ENCODE measurements at places on chromosomes 6 and 20.

DNA sequence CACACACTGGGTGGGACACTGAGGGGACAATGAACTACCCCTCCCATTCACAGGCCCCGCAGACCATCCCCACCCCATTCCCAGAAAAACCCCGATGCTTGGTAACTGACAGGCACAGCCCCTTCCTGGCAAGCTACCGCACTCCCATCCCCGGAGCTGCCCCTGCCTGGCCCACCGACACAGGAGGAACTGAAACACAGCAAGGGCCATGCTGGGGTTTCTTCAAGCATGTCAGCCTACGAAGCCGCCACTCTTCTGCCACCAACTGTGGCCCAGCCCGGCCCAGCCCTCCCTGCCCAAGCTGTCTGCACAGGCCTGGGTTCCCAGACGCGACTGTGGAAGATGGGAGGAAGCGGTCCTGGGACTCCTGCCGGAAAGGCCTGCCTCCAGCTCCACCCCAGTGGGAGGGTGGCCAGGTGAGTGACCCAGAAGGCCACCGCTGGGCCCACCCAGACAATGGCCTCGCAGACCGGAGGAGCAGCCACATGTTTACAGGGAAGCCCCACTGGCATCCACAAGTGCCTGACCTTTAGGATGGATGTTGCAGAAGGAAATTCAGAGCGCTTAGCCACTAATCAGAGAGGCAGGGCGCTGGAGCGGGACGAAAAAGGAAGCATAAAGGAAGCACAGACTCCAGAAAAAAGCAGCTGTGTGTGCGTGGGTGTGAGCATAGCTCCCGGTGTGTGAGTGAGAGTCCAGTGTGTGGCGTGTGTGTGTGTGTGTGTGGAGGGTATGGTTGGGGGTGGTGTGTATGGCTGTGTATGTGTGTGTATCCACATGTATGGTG is 91.6 kb downstream of the PRND start:
- DNase-seq, result no peak

GRCh38 chr20:53154540-53154939 is 182.4 kb downstream of the TSHZ2 start:
- no peak for DNase-seq

- DNase-seq, result no peak
Measured at GRCh38 chr20:44326391-44327159, 10.3 kb upstream of the R3HDML start.

- DNase-seq, result no peak
Measured at GRCh38 chr6:116888732-116889360, 11.8 kb downstream of the RFX6 start.

DNA sequence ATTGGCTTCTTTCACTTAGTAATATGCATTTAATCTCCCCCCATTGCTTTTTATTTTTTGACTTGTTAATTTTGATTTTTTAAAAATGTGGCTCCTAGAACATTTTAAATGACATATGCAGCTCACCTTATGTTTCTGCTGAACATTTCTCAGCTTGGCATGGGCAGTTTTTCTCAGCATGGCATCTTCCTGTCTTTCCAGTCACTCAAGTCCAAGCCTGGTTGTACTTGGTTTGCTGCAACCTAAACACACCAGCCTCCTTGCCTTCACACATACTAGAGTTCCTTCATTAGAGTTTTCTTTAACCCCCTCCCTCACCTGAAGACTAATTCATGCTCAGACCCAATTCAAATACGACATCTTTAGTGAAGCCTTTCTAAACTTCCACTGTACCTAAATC is 86.4 kb downstream of the ZHX3 start:
- no peak for DNase-seq

DNA sequence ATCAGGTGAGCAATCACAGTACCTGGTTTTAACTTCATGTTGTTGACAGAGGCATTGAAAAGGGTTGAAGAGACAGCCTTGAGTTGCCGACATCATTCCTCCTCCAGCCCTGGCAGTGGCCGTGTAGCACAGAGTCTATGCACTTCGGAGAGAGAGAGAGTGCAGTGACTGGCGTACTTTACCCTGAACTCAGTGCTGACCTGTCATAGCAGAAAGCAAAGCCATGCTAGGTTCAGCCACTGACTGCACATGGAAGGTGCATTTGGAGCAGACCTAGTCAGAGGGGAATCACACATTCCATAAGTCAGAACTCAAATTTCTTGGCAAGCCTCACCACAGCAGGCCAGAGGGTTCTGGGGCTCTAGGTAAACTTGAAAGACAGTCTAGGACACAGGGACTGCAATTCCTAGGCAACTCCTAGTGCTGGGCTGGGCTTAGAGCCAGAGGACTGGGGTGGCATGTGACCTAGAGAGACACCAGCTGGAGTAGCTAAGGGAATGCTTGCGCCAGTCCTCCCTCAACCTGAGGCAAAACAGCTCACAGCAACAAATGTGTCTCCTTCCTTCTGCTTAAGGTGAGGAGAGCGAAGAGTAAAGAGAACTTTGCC is 69.1 kb downstream of the ELOVL4 start:
- no peak for DNase-seq

GRCh38 chr20:20664795-20665589 is 47.5 kb downstream of the RALGAPA2 start:
- DNase-seq, result no peak

DNA sequence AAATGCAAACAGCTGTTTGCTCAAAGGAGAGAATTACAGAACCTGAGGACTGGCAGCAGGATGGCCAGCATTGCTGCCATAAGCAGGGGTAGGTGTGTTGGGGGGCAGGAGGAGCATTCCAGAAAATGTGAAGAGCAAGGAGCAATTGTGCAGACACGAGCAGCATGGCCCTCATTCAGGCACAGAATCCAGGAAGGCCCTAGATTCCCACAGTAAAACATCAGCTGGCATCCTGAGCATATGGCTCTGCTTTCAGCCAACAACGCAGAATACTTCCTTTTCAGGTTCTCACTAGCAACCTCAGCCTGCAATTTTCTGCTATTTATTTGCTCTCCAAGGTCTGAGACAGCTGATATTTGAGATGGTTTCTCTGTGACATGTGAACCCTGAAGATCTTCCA is 243.4 kb upstream of the POU3F2 start:
- DNase-seq, result no peak

GRCh38 chr6:30690403-30691207 is at the start of gene NRM:
Gene NRM (minus strand): TSS chr6:30690984. CDS start chr6:30690974, 10 bp downstream.
- no peak for DNase-seq

GRCh38 chr6:131001945-131002660 is 60.9 kb downstream of the EPB41L2 start:
- no peak for DNase-seq

DNA sequence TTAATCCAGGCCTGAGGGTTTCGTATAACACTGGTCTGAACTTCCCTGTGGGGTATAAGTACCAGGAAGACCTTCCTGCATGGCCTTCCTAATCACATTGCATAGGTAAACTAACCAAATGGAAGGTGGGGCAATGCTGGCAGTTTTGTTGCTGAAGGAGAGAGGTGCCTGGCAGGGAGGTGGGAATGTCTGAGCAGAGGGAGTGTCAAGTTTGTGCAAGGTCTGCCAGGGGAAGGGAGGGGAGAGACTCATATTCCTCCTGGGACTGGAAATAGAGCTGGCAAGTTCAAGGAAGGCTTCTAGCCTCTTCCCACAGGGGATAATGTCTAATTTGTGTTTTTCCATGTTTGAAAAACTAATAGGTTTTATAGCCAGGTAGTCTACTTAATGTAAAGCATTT is 70.6 kb downstream of the HDDC2 start:
- DNase-seq, result no peak

GRCh38 chr20:1286267-1287024 is 20.4 kb downstream of the SNPH start:
- no peak for DNase-seq

- no peak for DNase-seq
Measured at GRCh38 chr6:63245420-63245819, 34.2 kb downstream of the FKBP1C start.

- DNase-seq, result no peak
Measured at GRCh38 chr6:90083891-90084290, 189.6 kb downstream of the GJA10 start.

DNA sequence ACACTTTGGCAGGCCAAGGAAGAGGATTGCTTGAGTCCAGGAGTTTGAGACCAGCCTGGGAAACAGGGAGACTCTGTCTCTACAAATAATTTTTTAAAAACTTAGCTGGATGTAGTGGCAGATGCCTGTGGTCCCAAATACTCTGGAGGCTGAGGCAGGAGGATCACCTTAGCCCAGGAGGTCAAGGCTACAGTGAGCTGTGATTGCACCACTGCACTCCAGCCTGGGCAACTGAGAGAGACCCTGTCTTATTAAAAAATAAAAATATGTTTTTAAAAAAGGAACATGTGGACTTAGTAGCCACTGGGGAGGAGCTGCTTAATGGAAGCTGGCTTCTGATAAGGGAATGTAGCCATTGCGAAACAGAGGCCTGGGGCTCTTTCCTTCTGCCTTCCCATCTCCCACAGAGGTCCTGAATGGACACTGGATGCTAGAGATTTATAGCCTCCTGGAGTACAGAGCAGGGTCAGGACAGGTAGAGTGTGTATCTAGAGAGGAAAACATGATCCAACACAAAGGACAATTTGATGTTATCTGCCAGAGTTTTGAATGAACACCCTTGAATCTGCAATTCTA is 21.7 kb upstream of the GMNN start:
- DNase-seq, result no peak

DNA sequence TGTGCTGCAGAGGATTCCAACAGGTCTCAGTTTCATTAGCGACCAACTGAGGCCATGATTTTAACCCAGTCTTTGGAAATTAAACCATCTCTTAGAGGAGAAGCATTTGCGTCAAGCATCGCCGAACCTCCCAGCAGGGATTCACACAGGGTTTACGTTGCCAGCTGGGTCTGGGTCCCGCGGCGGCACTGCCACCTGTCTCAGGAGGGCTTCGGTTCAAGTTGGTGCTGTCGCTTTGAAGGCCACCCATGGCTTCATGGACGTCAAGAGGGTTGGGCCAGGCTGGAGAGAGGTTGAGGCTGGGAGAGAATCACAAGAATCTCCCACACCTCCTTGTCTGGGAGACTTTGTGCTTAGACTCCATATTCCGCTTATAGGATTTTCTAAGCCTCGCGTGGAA is 43.0 kb upstream of the FRMD1 start:
- no peak for DNase-seq

GRCh38 chr20:51430198-51430950 is 112.1 kb downstream of the NFATC2 start:
- no peak for DNase-seq

Measured in activated CD8-positive, alpha-beta memory T cell treated with anti-CD3 and anti-CD28 coated beads for 1 hour (primary cell).